ENCODE measurements at places on chromosomes 12 and 14.
A peak's percentile ranks its signal among the peaks of the same experiment; 100 is the strongest.

- no peak for DNase-seq
Observed at GRCh38 chr12:11839091-11839641, 189.7 kb downstream of the ETV6 start.

DNA sequence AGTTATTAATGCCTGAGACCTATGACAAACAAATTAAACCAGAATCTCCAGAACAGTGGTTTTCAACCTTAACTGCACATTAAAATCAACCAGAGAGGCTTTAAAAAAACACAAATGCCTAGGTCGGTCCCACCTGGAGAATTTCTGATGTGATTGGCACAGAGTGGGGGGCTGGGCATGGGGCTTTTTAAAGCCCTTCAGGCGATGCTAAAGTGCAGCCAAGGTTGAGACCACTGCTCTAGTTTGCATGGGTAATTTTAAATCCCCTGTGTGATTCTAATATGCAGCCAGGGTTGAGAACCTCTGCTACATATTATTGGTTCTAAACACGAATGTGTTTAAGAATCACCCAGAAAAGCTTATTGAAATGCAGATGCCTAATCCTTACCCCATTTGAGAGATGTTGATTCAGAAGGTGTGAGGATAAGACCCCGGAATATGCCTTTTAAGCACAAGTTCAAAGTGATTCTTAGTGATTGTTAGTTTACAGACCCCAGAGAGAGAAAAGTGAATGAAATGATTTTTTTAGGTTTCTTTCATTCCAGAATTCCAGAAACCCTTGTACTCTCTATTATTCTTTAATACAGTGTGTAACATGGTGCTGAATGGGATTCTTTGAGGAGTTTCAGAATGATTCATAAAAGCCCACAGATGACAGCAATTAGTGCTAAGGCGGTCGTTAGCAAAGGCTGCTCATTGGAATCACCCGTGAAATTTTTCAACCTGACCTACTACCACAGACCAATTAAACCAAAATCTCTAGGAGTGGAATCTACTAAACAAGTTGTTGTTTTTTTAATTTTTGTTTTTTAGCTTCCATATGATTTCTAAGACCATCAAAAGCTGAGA lies 44.9 kb downstream of the LIN7A start:
- no peak for DNase-seq

DNA sequence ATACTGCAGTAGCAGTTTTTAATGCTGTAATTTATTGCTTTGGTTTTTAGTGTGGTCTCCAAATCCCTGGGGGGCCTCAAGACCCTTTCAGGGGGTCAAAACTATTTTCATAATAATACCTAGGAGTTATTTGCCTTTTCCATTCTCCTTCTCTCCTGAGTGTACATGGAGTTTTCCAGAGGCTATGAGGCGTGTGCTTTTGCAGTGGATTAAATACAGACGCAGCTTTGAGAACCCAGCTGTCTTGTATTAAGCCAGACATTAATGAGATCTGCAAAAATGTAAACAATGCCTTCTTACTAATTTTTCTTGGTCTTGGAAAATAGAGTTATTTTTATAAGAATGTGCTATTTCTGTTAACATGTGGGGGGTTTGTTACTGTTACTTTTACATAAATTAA lies 68.6 kb downstream of the SLC25A47 start:
- DNase-seq, result no peak

GRCh38 chr14:88078525-88078924 lies 73.6 kb downstream of the GPR65 start:
- DNase-seq, result no peak

- no peak for DNase-seq
Observed at GRCh38 chr14:97407701-97408407, 610.7 kb downstream of the VRK1 start.

- DNase-seq, result no peak
Observed at GRCh38 chr14:63611078-63611477, 30.6 kb downstream of the WDR89 start.

DNA sequence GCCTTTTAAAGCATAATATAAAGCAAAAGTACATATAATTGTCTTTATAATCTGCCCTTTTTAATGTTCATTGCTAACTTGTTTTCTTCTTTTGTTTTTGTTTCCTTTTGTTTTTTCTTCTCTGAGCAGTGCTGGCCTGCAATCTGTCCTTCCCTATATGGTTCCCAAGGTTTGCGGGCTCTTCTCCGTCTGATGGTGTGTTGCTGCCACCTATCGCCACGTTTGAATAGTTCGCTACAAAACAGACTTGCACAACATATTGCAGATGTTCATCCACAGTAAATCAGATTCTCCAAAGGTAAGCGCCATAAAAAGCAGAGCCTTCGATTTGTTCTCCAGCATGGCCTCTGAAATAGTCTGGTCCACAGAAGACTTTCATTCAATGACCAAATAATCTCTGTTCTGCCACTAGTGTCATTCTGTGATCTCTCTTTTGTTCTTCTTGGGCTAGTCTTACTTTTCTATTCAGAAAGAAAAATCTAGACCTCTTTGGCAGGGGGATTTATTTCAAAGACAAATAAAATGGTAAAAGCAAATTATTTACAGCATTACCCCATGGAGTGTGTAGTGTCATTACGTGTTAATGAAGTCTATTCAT lies 33.5 kb downstream of the C12orf50 start:
- DNase-seq, result peak; percentile 48

GRCh38 chr14:68718023-68718990 lies 74.6 kb downstream of the ZFP36L1 start:
- DNase-seq, result no peak

DNA sequence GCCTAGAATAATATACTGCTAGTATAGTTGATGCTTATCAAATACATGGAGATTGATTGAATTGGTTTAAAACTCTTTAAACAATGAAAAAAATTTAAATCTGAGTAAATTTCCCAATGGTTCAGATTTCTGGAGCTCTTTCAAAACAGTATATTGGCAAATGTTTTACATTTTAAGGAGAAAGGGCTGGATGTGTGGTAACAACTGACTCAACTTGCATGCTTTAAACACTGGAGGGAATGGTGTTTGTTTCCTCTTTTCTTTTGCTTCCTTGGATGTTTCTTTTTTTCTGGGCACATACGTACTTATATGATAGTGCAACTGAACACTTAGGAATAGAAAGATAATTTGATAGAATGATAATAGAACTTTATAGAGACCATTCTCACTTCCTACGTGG lies 73.8 kb upstream of the RFX4 start:
- DNase-seq, result no peak

GRCh38 chr14:69171569-69171968 lies 18.6 kb upstream of the DCAF5 start:
- DNase-seq, result no peak

DNA sequence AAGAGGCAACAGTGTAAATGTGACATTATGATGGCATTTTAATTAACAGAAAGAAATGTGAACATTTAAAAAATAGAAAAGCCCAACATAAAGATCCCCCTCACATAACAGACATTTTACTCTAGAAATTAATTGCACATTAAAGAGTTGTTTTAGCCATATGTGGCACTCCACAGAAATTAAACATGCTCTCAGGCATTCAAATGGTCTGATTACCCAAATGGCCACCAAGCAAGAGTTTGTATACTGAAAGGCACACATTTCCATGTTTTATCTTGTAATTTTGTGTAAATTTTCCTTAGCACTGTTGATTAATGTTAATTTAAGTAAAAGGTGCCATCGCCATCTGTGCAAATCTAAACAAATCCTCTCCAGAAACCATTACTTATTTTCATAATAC lies 43.5 kb downstream of the GTF2A1 start:
- no peak for DNase-seq

- no peak for DNase-seq
Observed at GRCh38 chr14:102821252-102821651, 44.0 kb downstream of the TRAF3 start.

DNA sequence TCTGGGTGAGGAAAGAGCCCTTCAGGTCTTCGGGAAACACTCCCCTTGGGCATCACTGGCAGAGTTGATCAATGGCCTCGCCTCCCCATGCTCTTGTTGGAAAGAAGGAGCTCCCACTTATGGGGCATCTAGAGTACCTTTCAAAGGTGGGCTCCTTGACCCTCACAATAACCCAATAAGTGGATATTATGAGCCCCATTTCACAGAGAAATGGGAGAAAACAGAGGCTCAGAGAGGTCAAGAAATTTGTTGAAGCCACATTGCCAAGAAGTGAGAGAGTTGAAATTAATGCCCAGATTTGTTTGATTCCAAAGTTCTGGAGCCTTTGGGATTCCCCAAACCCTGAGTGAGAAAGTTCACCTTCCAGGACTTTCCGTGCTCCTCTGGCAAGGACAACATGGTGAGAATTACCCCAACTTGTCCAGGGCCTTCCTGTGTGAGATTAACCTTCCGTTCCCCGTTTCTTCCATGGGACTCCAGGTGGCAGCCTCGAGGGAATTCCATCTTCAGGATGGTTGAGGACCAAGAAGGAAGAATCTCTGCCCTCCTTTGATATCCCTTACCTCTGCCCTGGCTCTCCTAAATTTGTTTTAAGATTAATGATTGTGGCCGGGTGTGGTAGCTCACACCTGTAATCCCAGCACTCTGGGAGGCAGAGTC lies 7.5 kb upstream of the CHD4 start:
- DNase-seq, result no peak

GRCh38 chr14:105260959-105261358 lies 12.6 kb downstream of the BTBD6 start:
- DNase-seq, result no peak

DNA sequence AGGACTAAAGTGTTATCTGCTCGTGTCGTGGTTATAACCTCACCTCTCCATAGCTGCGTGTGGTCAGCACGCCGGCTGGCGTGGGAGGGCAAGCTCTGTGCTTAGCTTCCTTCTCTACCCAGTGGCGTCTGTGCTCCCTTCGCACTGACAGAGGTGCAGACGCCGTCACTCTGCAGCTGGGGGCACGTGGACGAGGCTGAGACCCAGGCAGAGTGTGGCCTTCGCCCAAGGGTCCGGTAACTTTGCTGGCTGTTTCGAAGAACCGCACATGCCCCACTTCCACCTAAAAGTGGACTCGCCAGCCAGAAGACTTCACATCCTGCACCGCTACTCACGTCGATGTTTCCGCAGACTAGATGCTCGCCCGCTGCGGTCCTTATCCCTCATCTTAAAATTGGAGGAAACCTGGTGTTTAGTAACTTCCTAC lies 35.9 kb upstream of the DYNC1H1 start:
- DNase-seq, result no peak

DNA sequence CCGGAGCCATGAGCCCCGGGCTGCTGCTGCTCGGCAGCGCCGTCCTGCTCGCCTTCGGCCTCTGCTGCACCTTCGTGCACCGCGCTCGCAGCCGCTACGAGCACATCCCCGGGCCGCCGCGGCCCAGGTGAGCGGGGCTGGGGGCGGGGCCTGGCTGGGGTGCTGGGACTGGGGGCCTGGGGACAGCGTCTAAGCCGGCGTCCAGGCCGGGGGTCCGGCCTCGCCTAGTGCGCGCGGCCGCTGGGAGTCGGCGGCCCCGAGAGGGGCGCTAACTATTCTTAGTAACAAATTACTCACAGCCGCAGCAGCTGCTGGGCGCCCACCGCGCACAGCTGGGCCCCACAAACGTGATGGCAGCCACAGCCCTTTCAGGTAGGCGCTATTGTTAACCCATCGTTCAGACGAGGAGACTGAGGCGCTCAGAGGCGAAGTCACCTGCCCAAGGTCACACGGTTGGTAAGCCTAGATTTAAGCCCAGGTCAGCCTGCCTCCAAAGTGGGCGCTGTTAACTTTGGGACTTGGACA lies 374 bp downstream of the CYP46A1 start:
- no peak for DNase-seq

DNA sequence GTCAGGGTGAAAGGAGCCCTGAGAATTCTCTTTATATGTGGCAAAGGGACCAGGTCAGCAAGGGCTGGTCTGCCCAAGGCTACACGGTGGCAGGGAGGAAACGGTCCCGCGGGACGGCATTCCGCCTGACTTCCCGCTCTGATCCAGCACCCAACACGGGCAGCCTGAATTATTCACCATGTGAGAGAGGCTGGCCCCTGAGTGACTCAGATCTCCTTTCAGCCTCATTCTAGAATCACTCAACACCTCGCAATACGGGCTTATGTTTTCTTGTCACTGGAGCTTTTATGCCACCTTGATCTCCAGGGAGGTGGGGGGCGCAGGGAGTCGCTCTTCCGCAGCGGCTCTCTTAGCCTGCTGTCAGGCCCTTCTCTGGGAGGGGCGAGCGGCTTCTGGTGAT lies 8.5 kb downstream of the LRTM2 start:
- DNase-seq, result no peak

GRCh38 chr12:19615384-19615725 lies 176.1 kb downstream of the AEBP2 start:
- DNase-seq, result no peak

GRCh38 chr12:78636231-78636855 lies 228.2 kb upstream of the SYT1 start:
- DNase-seq, result no peak

- DNase-seq, result no peak
Observed at GRCh38 chr12:88516811-88517210, 63.5 kb downstream of the KITLG start.

- DNase-seq, result peak; percentile 61
Observed at GRCh38 chr14:42140831-42141279, 534.2 kb downstream of the LRFN5 start.

- no peak for DNase-seq
Observed at GRCh38 chr12:104359216-104359615, 55.7 kb downstream of the EID3 start.

- peak; percentile 81 for DNase-seq
Observed at GRCh38 chr12:89067421-89068187, 284.7 kb downstream of the DUSP6 start.

- DNase-seq, result no peak
Observed at GRCh38 chr12:89325495-89325894, 26.8 kb downstream of the DUSP6 start.

DNA sequence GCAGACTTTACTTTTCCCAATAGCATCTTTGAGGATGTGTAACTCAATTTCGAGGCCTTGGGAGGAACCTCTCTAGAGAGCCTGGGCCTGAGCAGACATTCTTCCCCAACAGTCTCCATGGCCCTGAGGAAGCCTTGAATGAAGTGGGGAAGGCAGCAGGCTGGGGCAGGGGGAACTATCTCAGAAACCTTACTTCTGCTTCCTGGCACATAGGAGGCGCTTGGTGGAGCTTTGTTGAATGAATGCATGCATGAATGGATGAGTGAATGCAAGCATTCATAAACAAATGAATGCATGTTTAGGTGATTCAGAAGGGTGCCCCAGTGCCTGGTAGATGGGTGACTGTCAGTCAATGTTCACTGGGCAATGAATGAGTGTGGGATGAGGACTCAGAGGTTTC lies 58.3 kb downstream of the GALNT16 start:
- peak; percentile 47 for DNase-seq

GRCh38 chr12:120013659-120014380 lies 24.8 kb downstream of the BICDL1 start:
- DNase-seq, result peak; percentile 71

All from Caki2 (cell line).